Endodermal cell (in vitro differentiated cells): ENCODE measurements at places on chromosomes 11 and 22.

GRCh38 chr11:131940126-131940525 lies 569.7 kb downstream of the NTM start:
- DNase-seq: no peak

GRCh38 chr11:76380159-76380976 lies 564 bp downstream of the THAP12 start:
- DNase-seq: peak; percentile 75

DNA sequence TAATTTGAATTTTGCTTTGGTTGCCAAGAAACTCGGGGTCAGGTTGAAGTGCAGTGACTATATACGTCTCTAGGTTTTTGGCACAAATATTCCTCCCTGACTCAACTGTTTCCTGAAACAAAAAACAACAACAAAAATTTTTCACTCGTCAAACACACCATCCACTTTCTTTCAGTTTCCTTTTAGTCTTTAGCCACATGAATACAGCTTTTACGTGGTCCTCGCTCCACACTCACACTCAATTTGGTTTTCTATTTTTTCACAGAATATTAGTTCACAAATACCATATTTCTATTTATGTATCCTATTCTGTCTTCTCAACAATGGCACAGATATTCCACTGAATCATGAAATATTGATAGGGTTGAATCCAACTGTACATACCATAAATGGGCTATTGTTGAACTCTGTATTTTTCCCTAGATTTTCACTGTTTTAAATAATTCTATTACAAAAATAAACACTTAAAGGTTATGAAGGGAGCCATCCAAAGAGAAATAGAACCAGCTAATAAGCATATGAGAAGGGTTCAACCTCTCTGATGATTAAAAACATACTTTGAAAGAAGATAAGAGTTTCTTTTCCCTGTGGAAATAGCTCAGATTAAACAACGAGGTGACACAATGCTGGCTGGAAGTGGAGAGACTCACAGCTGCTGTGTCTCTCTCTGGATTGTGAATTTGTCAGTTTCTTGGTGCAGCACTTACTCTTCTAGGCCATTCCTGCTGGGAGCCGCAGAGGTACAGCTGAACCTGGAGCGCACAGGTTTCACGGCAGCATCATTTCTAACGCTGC lies 5.1 kb upstream of the FBLN1 start:
- DNase-seq: no peak

GRCh38 chr11:94924612-94925011 lies 48.7 kb downstream of the CWC15 start:
- DNase-seq: no peak

DNA sequence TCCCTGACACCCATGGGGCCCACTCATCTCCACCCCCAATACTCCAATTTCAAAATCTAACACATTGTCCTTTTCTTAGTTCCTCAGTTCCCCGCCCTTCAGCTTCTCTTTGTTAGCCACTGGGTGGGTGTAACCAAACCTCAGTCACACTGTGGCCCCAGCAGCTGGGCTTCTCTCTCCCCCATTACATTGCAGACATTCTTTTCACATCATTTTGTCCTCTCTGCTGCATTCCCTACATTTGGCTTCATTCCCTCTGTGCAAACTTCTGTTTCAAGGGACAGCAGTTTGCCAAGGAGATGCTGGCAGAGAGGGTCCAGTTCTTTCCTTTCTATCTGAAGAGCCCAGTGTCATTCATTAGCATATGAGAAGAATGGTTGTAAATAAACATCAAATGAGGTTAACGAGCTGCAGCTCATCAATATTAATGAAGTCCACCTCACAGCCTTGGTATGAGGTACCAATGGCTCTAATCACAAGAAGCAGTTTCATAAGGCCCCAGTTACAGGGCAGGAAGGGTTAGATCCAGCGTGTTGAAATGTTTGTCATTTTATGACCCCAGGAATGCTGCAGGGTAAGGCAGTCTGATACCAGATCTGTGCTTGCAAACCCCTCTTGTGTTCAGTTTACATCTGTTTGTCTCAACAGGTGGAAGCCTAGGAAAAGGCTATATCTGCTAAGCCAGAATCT lies 72.3 kb downstream of the ARFGAP2 start:
- DNase-seq: peak; percentile 71

- no peak for DNase-seq
Observed at GRCh38 chr11:8566613-8567210, 27.3 kb downstream of the STK33 start.

DNA sequence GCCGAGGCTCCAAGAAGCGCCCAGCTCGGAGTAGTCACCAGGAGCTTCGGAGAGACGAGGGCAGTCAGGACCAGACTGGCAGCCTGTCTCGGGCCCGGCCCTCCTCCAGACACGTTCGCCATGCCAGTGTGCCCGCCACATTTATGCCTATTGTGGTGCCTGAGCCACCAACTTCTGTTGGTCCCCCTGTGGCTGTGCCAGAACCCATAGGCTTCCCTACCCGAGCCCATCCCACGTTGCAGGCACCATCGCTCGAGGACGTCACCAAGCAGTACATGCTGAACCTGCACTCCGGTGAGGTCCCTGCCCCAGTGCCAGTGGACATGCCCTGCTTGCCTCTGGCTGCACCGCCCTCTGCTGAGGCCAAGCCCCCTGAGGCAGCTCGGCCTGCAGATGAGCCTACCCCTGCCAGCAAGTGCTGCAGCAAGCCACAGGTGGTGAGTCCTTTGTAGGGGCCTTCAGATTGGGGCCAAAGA lies 3.4 kb downstream of the ARHGEF17 start:
- DNase-seq: no peak

DNA sequence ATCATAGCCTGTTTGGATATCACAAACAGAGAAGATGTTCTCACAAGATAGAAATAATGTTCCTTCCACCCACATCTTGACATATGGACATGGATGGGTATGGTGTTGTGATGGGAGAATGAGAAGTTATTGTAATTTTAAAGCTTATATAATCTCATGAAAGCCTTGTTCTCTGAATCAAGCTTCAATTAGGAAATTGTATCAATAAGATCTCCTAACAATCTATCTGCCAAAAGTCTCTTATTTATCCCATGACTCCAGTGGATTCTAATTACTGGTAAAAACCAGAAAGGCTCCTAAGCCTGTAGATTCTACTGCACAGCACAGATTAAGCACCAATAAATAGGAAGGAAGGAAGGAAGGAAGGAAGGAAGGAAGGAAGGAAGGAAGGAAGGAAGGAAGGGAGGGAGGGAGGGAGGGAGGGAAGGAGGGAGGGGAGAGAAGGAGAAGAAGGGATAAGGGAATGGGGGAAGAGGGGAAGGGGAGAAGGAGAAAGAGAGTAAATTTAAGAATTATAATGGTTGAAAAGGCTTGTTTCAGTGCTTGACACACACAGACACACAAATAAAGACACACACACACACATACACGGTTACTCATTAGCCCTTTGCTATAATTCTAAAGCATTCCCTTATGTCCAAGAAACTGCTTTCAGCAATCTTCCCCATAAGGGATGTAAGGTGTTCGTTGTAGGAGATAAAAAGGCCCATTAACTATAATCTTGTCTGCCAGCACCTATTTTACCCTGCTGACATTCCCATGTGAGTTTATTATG lies 258.0 kb upstream of the API5 start:
- DNase-seq: no peak

DNA sequence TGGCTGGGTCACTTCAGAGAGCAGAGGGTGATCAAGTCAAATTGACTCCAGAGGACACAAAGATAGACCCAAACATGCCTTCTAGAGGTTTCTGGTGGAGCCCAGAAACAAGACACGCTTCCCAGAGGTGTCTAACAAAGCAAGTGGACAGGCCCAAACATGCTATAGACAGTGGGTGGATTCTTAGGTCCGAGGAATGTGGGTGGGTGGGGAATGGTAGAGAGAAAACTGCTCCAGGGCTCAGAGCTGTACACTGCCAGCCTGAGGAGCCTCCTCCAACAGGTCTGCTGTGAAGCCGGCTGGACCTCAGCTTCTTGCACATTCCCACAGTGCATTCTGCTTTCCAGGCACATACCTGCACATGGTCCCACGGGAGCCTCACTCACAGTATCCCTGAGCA lies 116.8 kb upstream of the NECTIN1 start:
- no peak for DNase-seq

GRCh38 chr11:46914363-46914762 lies 4.0 kb downstream of the LRP4 start:
- no peak for DNase-seq
